ENCODE measurements at places on chromosomes 4 and X.

DNA sequence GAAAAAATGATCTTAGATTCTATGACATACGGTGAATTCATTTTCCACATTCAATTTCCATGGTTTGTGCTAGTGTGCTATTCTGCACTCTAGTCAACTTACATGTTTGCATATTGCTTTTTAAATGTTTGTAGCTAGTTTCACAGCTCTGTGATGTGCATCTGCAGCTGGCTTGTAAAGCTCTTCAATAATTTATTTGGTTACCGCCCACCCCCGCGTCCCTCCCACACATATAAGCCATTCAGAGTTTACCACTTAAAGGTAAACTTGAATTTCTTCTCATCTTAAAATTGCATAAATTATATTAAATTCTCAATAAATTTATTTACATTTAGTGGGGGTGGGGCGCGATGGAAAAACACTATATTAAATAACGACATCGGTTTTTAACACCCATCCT lies 291 bp upstream of the NBDY start:
- no peak for DNase-seq

DNA sequence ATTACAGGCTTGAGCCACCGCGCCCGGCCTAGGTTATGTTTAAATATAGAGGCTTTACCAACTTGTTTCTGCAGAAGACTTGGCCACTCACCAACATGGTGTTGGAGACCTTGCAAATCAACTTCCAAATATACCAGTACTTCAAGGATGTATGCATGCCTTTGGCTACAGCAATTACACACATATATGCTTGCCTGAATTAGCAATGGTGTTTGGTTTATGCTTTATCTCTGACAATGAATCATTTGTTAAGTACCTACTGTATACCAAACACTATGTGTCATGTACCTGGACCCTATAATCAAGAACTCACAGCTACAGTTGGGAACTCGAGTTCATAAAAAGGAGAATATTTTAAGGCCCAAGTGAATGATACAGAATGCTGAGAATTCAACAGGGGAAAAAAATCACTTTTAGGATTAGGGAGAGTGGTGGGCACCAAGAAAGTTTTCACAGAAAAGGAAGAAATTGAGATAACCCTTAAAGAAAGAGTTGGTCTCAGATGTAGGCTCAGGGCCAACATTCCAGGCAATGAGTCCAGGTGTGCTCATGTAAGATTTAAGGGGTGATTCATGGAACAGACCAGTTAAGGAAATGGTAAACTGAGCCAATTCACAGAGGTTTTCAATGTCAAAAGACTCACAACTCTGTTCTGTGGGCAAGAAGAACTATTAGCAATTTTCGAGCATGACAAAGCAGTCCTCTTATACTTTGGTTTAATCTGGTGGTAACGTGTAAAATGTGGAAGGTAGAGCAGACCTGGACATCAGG lies 98.9 kb downstream of the BCOR start:
- no peak for DNase-seq

DNA sequence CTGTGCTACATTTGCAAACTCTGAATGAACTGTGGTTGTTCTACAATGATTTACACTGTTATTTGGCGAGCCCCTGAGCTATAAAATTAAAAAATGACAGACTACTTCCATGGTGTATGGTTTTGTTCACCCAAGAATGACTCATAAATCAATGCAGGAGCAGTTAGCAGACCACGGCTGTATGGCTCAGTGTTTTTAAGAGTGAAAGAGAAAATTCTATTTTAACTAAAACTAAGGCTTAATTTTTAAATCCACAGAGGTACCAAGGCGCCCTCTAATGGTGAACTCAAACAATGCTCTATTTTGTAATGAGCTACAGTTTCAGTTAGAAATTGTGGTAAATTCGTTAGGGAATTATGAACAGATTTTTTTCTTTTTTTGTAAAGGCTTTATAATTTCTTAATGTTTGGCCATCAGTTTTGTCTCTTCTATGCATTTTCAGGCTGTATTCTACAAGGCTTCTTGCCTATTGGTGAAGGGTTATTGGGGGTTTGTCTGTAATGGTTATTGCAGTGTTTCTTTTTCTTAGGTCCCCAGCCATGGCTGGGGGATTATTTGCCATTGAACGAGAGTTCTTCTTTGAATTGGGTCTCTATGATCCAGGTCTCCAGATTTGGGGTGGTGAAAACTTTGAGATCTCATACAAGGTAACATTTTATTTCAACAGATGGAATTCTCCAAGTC lies 32.5 kb downstream of the HMGB2 start:
- DNase-seq, result peak; percentile 35

DNA sequence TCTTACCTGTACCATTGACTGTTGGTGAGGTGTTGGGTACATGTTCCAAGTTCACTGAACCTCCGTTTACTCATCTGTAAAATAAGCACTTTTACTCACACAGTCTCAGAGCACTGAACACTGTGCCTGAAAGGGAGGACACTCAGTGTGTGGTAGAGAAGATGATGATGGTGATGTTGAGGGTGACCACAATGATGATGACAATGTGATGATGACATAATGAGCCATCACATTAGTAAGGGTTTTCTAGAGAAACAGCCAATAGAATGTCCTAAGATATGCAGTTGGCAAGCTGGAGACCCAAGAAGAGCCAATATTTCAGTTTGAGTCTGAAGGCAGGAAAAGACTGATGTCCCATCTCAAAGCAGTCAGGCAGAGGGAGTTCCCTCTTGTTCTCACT lies 315.4 kb upstream of the IGFBP7 start:
- peak; percentile 24 for DNase-seq

DNA sequence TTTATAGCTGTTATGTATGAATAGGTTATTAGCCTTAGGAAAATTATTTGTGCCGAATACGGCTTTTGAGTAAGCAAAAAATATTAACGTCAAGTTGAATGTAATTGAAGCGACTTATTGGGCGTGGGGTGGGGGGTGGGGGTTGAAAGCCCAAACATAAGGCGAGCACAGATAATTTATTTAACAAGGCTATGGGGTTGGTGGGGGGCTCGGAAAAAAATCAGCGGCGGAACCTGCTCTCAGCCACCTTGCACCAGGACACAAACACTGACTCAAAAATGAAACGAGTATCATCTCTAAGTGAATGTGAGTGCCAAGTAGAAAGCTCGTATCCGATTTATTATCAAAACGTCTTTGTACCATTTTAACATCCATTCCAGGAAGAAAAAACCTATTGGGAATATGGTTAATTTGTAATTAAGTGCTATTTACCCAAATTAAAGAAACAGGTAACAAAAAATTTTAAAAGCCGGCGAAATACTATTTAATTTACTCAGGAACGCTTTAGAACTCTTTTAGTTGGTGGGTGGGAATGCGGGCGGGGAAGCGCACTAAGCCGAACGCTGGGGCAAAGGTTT lies 902 bp upstream of the LARP1B start:
- peak; percentile 7 for DNase-seq

DNA sequence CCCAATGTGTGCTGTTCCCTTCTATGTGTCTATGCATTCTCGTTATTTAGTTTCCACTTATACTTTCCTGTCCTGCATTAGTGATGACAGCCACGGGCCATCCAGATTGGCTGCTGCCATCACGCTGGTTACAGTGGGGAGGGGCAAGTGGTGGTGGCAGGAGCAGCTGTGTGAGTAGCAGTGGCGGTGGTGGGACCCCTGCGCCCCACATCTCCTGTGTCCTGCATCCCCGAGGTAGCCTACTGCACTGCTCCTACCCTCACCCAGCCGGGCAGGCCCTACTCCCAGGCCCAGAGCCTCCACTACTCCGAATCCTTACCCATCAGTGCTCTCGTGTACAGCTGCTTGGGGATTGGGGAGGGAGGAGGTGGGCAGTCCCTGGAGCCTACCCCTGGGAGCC lies 798.7 kb upstream of the AGA start:
- no peak for DNase-seq

DNA sequence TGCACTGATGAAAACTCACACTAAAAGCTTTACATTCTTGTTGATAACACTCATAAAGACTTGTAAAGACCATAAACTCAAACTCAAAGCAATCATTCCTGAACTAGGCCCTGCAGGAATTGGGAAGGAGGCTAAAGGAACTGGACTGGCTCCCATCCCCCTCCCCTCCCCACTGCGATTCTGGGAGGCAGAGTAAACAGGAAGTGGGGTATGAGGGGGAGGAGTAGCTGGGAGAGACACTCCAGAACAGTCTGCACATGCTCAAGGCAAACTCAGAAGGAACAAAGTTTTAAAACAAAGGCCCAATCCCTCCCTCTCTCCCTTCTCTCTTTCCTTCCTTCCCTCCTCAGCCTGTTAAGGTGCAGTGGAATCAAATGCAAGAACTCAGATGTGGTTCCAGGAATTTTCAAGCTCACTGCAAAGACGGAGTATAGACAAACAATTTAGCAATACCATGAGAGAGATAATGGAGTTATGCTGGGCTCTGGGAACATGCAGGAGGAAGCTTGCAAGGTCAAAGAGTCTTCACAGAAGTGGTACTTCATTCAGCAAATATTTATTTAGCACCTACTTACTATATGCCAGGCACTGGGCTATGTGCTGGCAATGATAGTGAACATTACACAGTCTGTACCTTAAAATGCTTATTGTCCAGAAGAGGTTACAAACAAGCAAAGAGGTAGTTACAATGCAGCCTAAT lies 15.9 kb downstream of the MID1IP1 start:
- DNase-seq, result peak; percentile 43

- DNase-seq, result no peak
Observed at GRCh38 chrX:77298790-77299189, 148.4 kb upstream of the FGF16 start.

DNA sequence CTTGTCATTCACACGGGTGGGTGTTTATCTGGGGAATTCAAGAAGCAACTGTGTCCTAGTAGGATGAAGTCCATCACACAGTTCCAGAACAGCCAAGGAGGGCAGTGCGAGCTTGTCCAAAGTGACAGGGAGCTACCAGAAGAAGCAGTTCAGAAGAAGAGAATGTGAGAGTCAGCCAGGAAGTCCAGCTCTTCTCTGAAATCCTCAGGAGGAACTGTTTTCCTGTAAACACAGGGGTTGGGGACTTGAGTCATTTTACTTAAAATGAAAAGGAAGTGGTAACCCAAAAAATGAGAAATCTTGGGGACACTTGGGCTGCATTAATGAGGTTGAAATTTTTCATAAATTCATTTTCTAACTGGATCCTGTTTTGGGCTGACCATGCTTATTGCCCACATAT lies 8.2 kb upstream of the TLR10 start:
- DNase-seq, result no peak

GRCh38 chr4:610411-611261 lies 14.7 kb upstream of the PDE6B start:
- peak; percentile 24 for DNase-seq

All from AG10803 (cell line).